HFFc6 (cell line): ENCODE measurements at places on chromosomes 13 and 19.

GRCh38 chr19:4023600-4024398 is 16.3 kb downstream of the PIAS4 start:
- H3K4me3 ChIP-seq: no peak overlapping the region
- peaks cover 10% of the 10 kb centered on the region for H3K27me3 ChIP-seq
- H3K4me1 ChIP-seq: no peaks in the 10 kb centered on the region
- H3K27ac ChIP-seq: no peak overlapping the region

- peak overlapping the region; percentile 40 for H3K4me3 ChIP-seq
- H3K27me3 ChIP-seq: no peaks in the 10 kb centered on the region
- H3K27ac ChIP-seq: peak overlapping the region; percentile 35
- H3K36me3 ChIP-seq: no peaks in the 10 kb centered on the region
- H3K4me1 ChIP-seq: peaks cover 37% of the 10 kb centered on the region
- DNase-seq: no peak
These were observed 200.5 kb downstream of the KLF5 start for GRCh38 chr13:73259061-73260017.

- H3K27ac ChIP-seq: no peak overlapping the region
- H3K4me1 ChIP-seq: no peaks in the 10 kb centered on the region
- H3K4me3 ChIP-seq: no peak overlapping the region
- H3K36me3 ChIP-seq: no peaks in the 10 kb centered on the region
- H3K27me3 ChIP-seq: peaks cover 16% of the 10 kb centered on the region
These were observed 215.6 kb downstream of the TDRD3 start for GRCh38 chr13:60612593-60612992.

- H3K27ac ChIP-seq: no peak overlapping the region
- H3K27me3 ChIP-seq: no peaks in the 10 kb centered on the region
- H3K36me3 ChIP-seq: no peaks in the 10 kb centered on the region
- no peak for DNase-seq
- no peaks in the 10 kb centered on the region for H3K4me1 ChIP-seq
- no peak overlapping the region for H3K4me3 ChIP-seq
These were observed 452.4 kb upstream of the HTR2A start for GRCh38 chr13:47349211-47349610.

GRCh38 chr13:112996671-112997091 is 27.7 kb downstream of the MCF2L start:
- DNase-seq: no peak
- H3K36me3 ChIP-seq: no peaks in the 10 kb centered on the region
- H3K27ac ChIP-seq: no peak overlapping the region
- no peaks in the 10 kb centered on the region for H3K4me1 ChIP-seq
- peaks cover 49% of the 10 kb centered on the region for H3K27me3 ChIP-seq
- H3K4me3 ChIP-seq: no peak overlapping the region

- H3K4me3 ChIP-seq: no peak overlapping the region
- no peaks in the 10 kb centered on the region for H3K27me3 ChIP-seq
- peaks cover 29% of the 10 kb centered on the region for H3K36me3 ChIP-seq
- DNase-seq: peak; percentile 40
- peaks cover 30% of the 10 kb centered on the region for H3K4me1 ChIP-seq
These were observed 11.3 kb upstream of the PLA2G4C start for GRCh38 chr19:48121909-48122371.

DNA sequence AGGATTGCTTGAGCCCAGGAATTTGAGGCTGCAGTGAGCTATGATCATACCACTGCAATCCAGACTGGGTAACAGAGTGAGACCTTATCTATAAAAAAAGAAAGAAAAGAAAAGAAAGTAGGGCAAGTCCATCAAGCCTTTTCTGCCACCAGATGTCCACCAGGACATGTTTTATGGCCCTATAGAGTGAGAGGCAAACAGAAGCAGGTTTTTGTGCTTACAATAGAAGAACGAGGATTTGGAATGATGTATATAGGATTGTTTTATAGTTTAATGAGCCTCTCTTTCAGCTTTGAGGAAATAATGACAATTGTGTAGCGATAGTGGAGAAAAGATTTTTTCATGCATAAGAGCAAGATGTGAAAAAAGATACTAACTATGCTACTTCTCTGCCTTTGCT is 480.5 kb downstream of the KLF12 start:
- no peak for DNase-seq
- no peak overlapping the region for H3K27ac ChIP-seq
- no peak overlapping the region for H3K4me3 ChIP-seq
- peaks cover 14% of the 10 kb centered on the region for H3K36me3 ChIP-seq
- H3K27me3 ChIP-seq: no peaks in the 10 kb centered on the region; the same call in 1 of the 2 replicates
- H3K4me1 ChIP-seq: peaks cover 13% of the 10 kb centered on the region

GRCh38 chr19:17604372-17605025 is 49.0 kb downstream of the COLGALT1 start:
- H3K4me1 ChIP-seq: 0 out of 2 replicates have a peak, but pooled peaks cover 6% of the 10 kb centered on the region
- H3K36me3 ChIP-seq: no peaks in the 10 kb centered on the region
- H3K4me3 ChIP-seq: no peak overlapping the region
- DNase-seq: no peak
- H3K27me3 ChIP-seq: peaks cover 28% of the 10 kb centered on the region
- no peak overlapping the region for H3K27ac ChIP-seq

- H3K27me3 ChIP-seq: peaks cover 34% of the 10 kb centered on the region
- H3K36me3 ChIP-seq: 0 out of 2 replicates have a peak, but pooled peaks cover 6% of the 10 kb centered on the region
- H3K27ac ChIP-seq: no peak overlapping the region
- no peaks in the 10 kb centered on the region for H3K4me1 ChIP-seq
- H3K4me3 ChIP-seq: no peak overlapping the region
- DNase-seq: no peak
These were observed 19.2 kb downstream of the NCAN start for GRCh38 chr19:19230999-19231398.

GRCh38 chr19:50534478-50534877 is 20.8 kb upstream of the ASPDH start:
- H3K27me3 ChIP-seq: peaks cover 15% of the 10 kb centered on the region
- no peak for DNase-seq
- H3K27ac ChIP-seq: no peak overlapping the region
- no peaks in the 10 kb centered on the region; the same call in 1 of the 2 replicates for H3K4me1 ChIP-seq
- peaks cover 10% of the 10 kb centered on the region; the same call in 1 of the 2 replicates for H3K36me3 ChIP-seq

DNA sequence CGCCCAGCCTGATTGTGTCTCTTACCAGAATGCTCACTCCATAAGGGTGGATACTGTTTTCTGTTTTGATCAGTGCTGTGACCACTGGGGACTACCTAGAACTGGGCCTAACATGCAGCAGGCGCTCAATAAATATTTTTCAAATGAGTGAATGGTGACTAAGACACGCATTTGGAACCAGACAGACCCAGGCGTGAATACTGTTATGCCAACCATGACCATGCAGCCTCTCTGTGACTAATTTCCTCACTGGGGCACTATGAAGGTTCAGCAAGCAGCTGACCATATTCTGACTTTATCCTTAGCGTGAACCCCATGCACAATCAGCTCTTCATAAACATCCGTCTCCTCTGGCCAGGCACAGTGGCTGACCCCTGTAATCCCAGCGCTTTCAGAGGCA is 13.0 kb upstream of the SPC24 start:
- peaks cover 8% of the 10 kb centered on the region for H3K27me3 ChIP-seq
- peak overlapping the region; percentile 71 for H3K4me3 ChIP-seq
- peaks cover 58% of the 10 kb centered on the region for H3K4me1 ChIP-seq
- H3K36me3 ChIP-seq: peaks cover 59% of the 10 kb centered on the region
- H3K27ac ChIP-seq: peak overlapping the region; percentile 95

- H3K27ac ChIP-seq: no peak overlapping the region
- peaks cover 13% of the 10 kb centered on the region for H3K27me3 ChIP-seq
- H3K4me3 ChIP-seq: no peak overlapping the region
- H3K4me1 ChIP-seq: no peaks in the 10 kb centered on the region
- no peaks in the 10 kb centered on the region for H3K36me3 ChIP-seq
These were observed 8.6 kb downstream of the CRB3 start for GRCh38 chr19:6472713-6473112.

- peaks cover 13% of the 10 kb centered on the region for H3K4me1 ChIP-seq
- peaks cover 9% of the 10 kb centered on the region for H3K27me3 ChIP-seq
- no peak overlapping the region for H3K4me3 ChIP-seq
- no peak for DNase-seq
- H3K36me3 ChIP-seq: peaks cover 5% of the 10 kb centered on the region; the same call in 1 of the 2 replicates
These were observed 23.9 kb downstream of the WTIP start for GRCh38 chr19:34505321-34506025.

DNA sequence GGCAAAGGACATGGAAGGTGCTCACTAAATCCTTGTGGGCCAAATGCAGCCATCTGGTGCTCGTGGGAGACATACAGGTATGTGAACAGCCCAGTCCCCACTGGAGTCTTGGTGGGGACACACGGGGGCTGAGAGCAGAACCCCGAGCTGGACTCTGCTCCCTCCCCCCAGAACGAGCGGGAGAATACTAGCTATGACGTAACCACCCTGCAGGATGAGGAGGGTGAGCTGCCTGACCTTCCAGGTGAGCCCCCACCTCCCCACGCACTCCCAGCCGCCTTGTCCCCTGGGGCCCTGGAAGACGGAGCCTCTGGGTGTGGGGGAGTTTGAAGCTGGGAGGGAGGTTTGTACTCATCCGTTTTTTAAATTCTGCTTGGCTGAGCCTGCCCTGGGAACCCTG is 13.5 kb upstream of the EBI3 start:
- no peak for DNase-seq
- no peak overlapping the region for H3K27ac ChIP-seq
- peaks cover 5% of the 10 kb centered on the region; the same call in 1 of the 2 replicates for H3K36me3 ChIP-seq
- H3K4me1 ChIP-seq: no peaks in the 10 kb centered on the region; the same call in 1 of the 2 replicates
- H3K27me3 ChIP-seq: peaks cover 11% of the 10 kb centered on the region
- no peak overlapping the region for H3K4me3 ChIP-seq
